ENCODE measurements at places on chromosomes 2 and 18.

DNA sequence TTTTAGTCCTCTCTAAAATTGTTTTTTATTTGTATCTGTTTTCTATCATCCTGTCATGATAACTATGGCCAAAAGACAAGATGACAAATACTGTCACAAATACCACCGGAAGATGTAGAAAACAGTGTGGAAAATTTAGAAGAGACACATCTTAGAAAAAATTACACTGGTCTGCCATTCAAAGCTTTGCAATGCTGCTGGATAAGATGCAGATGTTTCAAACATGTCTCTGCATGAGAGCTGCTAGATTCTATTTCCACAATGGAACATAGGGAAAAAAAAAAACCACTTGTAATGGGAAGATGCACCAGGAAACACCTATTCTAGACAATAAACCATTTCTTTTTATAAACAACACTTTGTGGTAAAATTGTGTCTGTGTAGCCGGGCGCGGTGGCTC lies 5.8 kb upstream of the TAF1B start:
- DNase-seq: no peak

- no peak for DNase-seq
Measured at GRCh38 chr2:39567507-39567906, 98.2 kb upstream of the TMEM178A start.

- no peak for DNase-seq
Measured at GRCh38 chr2:71174207-71174606, 43.8 kb downstream of the MPHOSPH10 start.

DNA sequence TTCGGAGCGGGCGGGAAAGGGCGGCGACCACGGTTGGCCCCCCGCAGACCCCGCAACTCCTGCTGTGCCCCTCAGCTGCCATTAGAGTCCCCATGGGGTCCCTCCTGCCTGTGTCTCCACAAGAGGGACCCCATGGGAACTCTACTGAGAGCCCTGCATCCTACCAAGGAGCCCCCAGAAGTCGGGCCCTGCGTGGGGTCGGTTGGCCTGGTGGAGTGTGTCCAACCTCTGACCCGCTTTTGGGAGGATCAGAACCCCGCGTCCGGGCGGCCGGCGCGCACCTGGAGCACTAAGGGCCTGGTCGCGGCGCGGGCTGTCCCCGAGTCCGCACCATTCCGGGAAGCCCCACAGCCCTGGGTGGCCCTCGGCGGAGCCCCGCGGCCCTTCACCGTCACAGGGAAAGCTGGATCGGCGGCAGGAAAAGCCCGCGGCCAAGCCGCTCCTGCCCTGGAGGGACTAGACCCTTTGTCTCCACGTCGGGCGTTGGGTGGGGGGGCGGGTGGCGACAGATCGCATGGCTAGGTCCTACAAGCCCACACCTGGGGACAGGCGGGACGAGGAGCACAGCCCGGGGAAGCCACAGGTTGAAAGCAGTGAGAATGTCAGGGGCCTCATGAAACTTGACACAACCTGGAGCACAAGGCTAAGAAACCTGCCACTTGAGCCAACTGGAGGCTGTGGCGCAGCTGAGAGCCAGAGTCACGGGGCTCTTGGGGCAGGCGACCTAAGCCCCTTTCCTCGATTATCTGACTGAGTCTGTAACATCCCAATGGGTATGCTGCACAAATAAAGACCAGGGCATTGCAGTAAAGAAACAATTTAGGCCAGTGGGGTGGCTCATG lies 11.2 kb upstream of the CXXC1 start:
- no peak for DNase-seq

- no peak for DNase-seq
Measured at GRCh38 chr2:106272216-106272807, 78.2 kb upstream of the UXS1 start.

DNA sequence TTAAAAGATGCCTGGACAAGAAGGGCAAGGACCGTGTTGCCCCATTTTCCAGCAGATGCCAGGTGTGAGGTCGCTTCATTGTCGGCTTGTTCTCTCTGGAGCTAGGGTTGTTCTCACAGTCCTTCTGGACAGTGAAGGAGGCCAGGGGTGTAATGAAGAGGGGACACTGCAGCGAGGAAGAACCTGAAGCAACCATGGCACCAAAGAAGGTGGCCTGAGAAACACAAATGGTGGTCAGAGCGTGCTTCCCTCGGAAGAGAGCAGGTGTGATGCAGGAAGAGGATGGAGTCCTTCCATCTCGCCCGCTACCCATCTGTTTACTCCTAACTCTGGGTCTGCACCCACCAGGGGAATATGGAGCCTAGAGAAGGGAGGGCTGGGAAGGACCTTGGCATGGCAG lies 50.3 kb upstream of the TWIST2 start:
- no peak for DNase-seq

DNA sequence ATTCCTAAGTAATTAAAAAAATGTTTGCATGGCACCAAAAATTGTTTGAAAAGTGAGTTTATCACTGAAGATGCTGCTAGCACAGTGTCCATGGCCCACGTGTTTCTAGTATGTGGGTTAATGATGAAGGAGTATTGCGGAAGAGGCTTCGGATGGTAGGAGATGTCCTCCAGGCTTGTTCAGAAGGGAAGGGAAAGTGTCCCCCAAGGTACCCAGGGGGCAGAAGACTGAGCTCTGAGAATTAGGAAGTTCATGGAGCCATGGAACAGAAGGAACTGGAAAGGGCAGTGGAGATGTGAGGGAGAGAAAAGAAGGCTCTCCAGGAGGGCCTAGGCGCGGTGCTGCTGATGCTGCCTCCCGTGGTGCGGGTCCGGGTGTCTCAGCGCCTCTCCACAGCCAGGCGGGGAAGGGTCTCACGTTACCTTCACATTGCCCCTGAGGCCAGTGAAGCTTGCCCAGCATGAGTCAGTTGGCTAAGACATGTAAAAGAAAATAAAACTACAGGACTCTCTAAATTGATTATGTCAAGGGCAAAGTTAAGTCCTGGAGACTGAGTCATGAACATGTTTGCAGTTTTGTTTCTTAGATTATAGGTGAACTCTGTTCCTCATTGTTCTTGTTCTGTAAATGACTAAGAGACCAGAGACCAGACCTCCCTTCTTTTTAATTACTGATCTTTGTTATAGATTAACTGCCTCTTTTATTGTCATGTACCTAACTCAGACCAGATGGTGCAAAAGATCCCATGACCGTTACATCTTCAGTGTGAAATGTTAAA lies 89.0 kb downstream of the MTCL1 start:
- no peak for DNase-seq

GRCh38 chr2:121161272-121161671 lies 123.7 kb downstream of the TFCP2L1 start:
- DNase-seq: no peak

- DNase-seq: no peak
Measured at GRCh38 chr2:111226876-111227700, 106.4 kb downstream of the BCL2L11 start.

DNA sequence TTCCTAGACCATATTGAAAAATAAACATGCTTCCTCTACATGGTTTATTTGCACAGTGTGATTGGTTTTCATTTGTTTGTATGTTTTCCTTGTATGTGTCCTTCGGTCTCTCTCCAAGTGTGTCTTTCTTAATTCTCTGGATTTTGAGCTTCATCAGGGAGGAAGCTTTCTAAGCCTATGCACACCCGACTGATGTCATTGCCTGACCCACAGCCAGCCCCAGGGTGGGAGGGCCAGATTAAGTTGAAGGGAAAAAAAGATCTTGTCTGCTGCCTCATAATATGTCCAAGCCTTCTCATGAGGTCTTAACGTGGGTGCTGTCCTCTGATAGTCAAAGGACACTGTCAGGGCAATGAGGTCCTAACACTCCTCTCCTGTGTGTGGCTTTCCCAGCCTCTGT lies 115.2 kb downstream of the MARCHF4 start:
- DNase-seq: no peak

GRCh38 chr2:42795841-42796301 lies 3.5 kb upstream of the HAAO start:
- DNase-seq: no peak

DNA sequence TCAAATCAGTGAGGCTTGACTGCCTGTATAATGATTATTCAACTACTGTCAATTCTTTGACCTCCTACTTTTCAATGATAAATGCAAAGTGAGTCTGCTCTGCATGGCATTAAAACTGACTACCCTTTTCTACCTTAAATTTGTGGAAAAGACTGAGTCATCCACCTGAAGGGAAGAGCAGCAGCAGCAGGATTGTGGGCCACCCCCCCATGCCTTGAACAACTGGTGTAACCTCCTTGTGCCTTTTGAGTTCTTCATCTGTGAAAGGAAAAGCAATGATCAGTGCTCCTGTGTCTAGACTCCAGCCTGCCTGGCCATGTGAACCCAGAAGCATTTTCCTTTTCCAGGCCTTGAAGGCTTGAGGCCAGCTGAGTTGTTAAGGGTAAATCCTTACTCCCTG lies 102.9 kb downstream of the OSR1 start:
- no peak for DNase-seq

DNA sequence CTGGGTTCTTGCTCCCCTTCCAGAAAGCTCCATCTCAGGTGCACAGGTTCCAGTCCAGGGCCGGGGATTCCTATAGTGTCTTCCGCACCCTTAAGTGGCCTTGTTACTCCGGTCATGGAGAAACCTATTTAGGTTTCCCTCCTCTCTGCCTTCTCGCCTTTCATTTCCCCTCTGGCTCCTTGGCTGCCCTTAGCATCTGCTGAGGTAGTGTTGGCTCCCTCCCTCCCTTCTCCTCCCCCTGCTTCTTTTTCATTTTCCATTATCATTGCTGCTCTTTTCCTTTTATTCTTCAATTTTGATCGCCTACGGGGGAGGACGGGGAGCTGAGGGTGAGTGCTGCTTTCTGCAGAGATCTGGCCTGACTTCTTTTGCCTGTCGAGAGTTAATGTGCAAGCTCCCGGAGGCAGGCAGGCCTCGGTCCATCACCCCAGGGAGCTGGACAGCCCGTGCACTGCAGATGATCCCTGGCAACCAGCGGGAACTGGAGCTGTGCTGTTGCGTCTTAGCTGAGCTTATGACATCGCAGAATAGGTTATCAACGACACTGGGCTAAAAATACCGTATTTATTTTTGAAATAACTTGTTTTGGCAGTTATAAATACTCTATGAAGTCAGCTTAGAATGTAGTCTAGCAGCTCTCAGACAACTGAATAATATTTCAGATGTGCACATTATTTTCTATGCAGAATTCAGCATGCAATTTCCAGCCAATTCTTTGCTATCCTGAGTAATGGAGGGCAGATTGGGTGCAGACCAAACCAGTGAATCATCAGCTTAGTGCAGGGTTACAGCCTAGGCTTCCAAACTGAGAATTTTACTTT lies 141.9 kb downstream of the SLC4A3 start:
- no peak for DNase-seq

- DNase-seq: no peak
Measured at GRCh38 chr2:162196638-162197037, 44.6 kb upstream of the GCG start.

DNA sequence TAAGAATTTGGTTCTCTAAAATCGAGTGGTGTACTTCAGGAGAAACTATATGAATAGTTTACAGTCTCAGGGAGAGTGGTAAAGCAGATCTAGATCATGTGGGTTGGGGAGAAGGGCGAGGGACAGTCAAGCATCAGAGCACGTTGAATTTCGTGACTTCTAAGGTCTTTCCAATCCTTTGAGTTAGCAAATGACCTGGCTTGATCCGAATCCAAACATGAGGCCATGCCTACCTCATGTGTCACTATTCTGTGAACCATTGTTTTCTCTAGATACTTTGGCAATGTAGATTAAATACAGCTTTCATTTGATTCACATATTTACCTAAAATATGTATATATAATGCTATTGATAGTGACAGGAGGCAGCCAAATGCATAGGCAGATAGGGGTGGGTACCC lies 674.9 kb downstream of the NYAP2 start:
- no peak for DNase-seq

- DNase-seq: no peak
Measured at GRCh38 chr2:64393383-64394010, 60.5 kb upstream of the LGALSL start.

DNA sequence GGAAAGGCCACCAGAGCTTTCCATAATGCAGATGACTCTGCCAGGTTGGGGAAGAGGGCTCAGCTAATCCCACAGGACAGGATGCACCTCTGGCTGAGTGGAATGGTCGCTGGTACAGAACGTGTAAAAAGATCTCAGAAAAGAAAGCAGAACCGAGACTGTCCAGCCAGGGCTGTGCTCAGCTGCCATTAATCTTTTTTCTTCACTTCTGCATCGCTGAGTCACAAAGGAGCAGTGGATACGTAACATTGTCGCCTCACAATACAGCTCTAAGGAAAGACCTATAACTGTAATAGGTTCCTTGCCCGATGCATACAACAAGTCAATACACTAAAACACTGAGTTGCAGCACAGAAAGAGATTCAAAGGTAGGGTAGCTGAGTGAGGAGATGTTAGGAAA lies 354.2 kb downstream of the EN1 start:
- no peak for DNase-seq

- no peak for DNase-seq
Measured at GRCh38 chr2:119266091-119266589, 42.5 kb downstream of the STEAP3 start.

DNA sequence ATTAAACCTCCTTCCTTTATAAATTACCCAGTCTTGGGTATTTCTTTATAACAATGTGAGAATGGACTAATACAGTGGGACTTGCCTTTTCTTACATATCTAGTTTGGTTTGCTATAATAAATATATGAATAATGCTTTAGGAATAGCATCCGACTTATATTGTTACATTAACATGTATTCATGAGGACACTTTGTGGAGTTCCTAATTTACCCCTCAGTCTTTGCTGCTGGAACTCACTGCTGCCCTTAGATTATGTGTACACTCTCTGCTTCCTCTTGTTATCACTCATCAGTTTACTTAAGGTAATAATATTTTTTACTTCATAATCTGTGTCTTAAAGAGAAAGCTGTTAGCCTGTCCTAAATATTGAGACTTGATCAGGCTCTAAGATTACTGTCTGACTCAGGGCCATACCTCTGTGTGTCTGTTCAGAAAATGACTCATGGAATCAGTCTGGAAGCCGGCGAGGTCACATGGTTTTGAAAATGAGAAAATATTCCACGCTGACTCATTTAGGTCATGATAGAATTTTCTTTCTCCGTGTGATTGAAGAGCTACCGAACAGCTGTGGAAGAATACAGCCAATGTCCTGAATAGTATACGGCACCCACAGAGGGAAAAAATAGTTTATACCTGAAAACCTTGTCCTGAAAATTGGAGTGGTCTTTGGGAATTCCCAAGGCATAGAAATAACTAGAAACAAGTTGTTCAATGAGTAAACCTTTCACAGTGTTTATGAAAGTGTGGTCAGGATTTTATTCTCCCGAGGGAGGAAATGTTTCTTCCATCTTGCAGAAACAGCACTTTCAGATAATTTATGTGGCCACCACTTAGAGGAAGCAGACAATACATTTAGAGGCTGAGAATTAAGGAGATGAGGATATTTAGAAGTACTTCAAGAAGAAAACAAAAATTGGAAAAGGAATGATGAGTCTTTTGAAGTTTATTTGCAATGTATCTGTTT lies 156.4 kb downstream of the DSEL start:
- DNase-seq: no peak

GRCh38 chr2:196992466-196992865 lies 66.0 kb upstream of the PGAP1 start:
- DNase-seq: no peak

DNA sequence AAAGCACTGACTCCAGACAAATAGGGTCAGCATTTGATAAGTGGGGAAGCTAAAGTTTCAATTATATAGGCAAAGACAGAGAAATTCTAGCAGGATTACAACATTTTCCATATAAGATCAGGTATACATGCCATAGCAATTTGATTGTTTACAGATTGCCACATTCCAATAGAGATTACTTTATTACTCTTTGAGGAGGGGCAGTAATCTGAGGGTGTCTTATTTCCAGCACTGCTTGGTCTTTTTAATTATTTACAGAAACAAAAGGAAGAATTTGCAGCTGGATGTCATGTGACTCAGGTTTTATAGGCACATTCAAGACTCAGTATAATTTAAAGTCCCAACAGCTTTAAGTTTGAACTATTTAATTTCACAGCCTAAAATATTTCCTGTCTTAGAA lies 42.5 kb upstream of the GPR39 start:
- no peak for DNase-seq
